ENCODE measurements at places on chromosomes 7 and 10.

GRCh38 chr10:36542493-36542892 lies 582.9 kb upstream of the ANKRD30A start:
- DNase-seq = no peak

DNA sequence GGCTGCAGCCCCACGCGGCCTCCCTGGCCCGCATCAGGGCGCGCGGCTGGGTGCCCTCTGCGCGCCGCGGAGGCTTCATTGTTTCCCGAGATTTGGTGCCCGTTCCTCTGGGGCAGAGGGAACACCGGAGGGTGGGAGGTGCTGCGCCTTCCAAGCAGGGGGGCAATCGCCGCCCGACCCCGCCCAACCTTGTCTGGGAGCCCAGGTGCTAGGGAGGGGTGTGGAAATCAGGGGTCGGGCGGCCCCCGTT lies 1.0 kb upstream of the NRP1 start:
- DNase-seq = no peak

DNA sequence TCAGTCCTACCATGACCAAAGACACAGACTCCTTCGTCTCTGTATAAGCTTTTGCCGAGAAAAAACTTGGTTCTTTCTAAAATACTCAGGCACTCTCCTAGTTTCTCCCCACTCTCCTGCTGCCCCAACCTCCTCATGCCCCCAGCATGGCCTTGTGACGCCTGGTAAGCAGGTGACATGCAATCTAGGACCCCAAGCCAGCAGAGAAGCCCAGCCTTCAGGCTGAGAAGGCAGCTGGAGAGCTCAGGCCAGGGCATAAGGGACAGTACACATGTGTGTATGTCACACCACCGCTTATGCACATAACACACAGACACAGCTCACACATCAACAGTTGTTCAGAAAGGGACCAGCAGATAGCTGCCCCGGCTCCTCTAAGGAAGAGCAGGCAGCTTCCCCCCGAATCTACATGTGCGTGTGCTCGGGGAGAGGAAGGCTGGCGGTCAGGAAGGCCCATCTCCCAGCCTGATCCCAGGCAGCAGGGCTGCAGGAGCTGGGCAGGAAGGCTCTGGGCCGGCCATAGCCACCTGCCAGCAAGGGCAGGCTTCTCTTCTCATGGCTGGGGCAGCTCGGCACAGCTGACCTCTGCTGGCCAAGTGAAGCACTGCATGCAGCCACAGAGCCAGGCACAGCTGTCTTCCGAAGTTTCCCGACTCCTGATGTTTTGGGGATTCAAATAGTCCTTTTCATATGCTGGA lies 8.5 kb downstream of the DDX56 start:
- DNase-seq = no peak

DNA sequence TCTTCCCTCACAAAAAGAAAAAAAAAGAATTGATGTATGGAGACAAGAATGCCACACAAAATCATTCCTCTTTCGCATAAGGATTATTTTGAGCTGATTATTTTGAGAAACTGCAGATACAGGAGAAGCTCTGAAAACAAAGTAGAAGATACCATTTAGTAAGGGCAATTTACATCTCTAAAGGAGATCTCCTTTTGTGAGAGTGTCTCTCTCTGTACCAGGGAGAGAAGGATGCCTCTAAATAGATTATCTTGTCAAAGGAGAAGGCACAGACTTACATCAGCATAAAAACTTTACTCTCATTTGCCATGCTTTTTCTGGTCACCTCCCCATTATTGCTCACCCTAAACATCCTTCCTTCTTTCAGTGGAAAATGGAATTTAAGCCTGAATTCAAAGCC lies 747.9 kb upstream of the COBL start:
- no peak for DNase-seq

- no peak for DNase-seq
These were observed 5.2 kb downstream of the CEP55 start for GRCh38 chr10:93501650-93502049.

GRCh38 chr7:47442605-47442865 lies 139.4 kb downstream of the TNS3 start:
- no peak for DNase-seq

GRCh38 chr7:78487464-78487863 lies 688.9 kb downstream of the PHTF2 start:
- no peak for DNase-seq

DNA sequence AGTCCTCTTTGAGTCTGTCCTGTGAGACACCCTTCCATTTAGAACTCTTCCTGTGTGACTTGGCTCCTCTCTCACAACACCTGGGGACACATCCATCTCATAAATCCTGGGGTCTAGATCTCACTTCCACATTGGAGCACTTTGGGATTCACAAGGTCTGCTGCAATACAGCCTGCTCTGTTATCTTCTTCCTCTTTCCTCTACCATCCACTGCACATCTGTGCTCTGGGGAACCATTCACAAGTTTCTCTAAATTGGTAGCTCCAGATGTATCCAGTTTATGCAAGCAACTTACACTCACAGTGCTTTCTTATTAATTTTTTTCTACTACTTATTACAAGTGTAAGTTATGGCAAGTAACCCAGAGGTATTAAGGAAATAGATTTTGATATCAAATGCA lies 5.5 kb upstream of the FIGNL1 start:
- no peak for DNase-seq

DNA sequence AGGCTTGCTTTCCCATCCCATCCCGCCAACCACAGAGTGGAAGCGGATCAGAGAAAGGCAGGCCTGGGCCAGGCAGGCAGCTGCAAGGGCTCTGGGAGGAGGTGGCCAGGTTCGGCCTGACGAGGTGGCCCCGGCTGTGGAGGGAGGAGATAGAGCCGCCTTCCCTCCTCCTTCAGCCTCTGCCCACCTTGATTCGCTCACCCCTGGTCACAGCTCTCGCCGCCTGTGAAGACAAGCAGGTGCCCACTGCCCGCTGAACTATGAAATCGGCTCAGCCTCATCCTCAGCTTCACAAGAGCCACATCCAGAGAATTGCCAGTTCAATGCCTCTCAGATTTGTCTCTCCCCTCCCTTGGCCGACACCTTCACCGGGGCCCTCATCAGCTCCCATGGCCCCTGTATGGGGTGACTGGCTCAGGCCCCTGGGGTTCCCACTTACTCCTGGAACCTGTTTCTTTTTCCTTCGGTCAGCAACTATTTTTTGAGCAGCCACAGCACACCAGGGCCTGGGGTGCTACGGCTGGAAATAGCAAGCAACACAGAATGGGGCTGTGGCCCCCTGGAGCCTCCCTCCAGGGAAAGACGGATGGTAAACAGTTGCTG lies 80.0 kb upstream of the CHST15 start:
- DNase-seq = no peak

DNA sequence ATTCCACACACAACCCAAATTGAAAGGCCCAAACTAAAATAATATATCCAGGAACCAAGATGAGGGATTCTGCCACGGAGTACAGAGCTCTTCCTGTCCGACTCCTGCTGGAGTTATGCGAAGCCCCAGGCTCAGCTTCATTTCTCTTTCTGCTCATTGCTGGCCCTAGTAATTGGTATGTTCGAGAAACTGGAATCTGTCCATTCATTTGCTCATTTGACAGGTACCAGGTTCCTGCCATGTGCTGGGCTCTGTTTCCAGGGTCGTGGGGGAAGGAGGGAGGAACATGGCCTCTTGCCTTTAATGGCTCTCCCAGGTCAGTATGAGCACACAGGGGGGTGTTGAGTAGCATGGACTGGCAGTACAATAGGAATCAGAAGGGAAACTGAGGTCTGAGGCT lies 179.2 kb upstream of the SHH start:
- DNase-seq = no peak
